ENCODE measurements at places on chromosomes 13 and 19. TPM values are rescaled to one million over a fixed set of nuclear protein-coding genes. Genes with fewer than 3 reads are reported as not detected.

TUBA3C gene
- not detected for total RNA-seq

ZNF69 gene
- total RNA-seq: 17.3 TPM

ZNF577 gene
- total RNA-seq: 8.7 TPM

OR10H1 gene
- total RNA-seq: not detected

ZNF418 gene
- total RNA-seq: 2.1 TPM

SWSAP1 gene
- 3.3 TPM for total RNA-seq

LILRB3 gene
- total RNA-seq: 3.5 TPM

KISS1R gene
- not detected for total RNA-seq

FCAR gene
- total RNA-seq: not detected

RAB3A gene
- 6.9 TPM for total RNA-seq

DNA sequence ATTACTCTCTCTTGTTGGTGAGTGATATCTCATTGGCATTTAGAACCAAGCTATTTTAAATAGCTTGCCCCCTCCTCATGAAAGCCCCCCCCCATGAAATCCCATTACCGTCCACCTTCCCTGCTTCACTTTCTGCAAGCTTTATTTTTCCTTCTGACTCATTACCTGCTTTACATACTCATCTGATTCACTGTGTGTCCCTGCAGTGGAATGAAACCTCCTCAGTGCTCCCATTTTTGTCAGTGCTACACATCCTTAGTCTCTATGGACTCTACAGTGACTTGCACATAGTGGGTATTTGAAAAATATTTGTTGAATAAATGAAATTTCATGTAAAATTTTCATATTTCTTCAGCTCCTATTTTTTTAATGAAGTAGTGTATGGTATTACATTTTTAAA, 62.3 kb downstream of the DOCK9 start:
- DNase-seq: no peak

DNA sequence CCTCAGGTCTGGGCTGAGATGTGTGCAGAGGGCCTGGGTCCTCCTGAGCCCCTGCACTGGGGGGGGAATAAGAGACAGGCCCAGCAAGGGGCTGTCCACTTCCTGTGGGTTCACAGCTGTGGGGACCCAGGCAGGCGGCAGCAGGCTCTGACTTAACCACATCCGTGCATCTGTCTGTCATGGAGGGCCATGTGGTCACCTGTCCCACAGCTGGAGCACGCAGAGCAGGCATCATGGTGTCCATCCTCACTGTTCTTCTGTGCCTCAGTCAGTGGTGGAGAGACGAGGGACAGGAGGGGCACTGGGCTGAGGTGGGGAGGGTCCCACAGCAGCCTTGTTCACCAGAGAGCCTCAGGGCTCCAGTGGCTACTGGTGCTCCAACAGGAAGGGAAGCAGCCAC, 16.3 kb upstream of the KIR3DL3 start:
- DNase-seq: peak; percentile 8

GRCh38 chr19:31356587-31357314, 7.5 kb upstream of the TSHZ3 start:
- peak; percentile 49 for DNase-seq

DNA sequence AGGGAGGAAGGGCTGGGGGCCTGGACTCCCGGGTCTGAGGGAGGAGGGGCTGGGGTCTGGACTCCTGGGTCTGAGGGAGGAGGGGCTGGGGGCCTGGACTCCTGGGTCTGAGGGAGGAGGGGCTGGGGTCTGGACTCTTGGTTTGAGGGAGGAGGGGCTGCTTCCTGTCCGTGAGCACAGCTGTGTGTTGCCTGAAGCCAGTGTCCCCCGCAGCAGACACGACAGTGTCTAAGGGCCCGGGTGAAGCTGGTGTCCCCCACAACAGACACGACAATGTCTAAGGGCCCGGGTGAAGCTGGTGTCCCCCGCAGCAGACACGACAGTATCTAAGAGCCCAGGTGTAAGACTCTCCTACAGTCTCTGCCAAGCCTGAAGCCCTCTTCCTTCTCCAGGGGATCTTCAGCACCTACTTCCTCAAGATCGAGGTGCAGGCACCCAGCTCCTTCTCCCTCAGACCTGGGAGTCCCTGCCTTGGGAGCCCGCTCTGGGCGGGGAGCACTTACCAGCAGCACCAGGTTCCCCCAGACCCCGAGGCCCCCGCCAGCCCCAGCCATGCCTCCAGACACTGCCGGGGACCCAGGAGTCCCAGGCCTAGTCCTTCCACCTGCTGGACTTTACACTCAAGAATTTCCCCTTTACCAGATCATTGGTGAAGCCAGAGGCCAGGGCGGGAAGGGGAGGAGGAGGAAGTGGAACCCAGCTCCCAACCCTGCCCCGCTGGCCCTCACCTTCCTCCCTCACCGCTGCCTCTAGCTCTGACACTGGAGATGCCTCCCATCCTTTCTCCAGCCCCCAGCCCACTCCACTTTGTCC, at the start of gene PTPRH:
TSS of gene PTPRH (minus strand) at position 622 of the 813 bp plus-strand sequence. CDS start at position 554, 68 bp downstream.
- peak; percentile 79 for DNase-seq

DNA sequence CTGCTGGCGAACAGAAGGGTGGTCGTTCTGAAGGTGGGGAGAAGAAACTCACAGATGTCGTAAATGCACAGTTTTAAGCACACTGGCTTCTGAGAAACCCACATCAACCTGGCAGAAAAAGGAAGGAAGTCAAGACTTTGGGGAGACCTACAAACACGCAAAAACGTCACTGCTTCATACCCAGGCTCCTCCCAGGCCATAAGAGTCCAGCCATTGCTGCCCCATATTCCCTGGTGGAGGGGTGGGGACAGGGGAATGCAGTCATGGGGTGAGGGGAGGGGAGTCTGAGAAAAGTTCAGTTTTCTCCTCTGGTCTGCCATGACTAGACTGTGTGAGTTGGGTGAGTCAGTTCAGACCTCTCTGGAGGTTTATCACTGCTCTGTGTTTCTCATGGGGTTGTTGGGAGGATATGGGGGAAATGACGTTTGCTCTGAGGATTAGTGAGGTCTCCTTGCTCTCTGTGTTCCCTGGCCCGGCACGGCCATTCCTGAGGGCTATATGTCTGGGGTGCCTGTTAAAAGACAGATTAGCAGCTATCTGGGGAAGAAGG, 139.0 kb downstream of the FLT1 start:
- no peak for DNase-seq

- no peak for DNase-seq
Measured at GRCh38 chr13:66189986-66190385, 1040.2 kb downstream of the PCDH9 start.

- peak; percentile 38 for DNase-seq
Measured at GRCh38 chr19:57664269-57665127, 4.2 kb upstream of the ZSCAN4 start.

DNA sequence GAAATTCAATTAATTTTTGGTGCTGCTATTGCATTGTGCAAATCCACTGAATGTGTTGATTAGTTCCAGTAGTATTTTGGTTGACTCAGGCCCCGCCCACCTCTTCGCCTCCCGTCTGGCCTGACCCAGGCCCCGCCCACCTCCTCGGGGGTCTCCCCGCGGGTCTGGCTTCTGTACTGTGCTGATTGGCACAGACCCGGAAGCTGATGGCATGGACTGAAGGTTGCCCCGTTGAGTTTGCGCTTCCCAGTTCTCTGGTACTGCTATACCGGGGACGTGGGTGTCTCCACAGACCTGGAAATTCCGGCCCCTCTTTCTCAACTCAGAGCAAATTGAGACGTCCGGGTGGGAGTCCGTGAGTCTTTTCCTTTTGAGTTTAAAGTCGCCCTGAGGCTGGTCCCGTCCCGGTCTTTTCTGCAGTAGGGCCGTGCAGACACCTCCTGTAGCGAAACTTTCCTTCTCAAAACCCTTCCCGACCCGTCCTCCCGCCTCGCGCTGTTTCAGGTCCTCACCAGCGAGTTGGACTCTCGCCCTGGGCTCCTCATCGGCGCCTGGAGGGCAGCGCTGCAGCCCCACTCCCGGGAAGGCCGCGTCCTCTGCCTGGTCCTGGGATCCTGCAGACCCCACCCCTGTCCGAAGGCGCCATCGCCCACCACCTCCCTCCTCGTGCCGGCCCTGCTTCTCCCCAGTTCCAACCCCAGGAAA, 14.8 kb downstream of the ZNF701 start:
- DNase-seq: no peak

- DNase-seq: peak; percentile 14
Measured at GRCh38 chr19:16627193-16627927, 644 bp downstream of the MED26 start.

DNA sequence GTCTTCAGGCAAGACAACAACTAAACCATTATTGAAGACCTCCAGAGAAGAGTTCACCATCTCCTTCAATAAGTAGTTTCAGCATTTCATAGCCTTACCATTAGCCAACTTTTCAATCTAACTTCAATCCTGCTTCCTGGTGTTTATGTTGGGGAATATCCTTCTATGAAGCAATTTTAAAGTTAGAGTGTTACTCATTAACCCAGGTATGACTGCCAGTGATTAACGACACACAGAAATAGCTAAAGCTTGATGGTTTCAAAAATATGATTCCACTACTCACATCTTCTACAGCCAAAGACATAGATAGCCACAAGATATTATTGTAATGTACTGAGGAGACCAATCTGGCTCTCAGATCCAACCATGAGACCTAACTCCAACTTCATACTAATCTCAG, 403.2 kb downstream of the EFNB2 start:
- no peak for DNase-seq

- peak; percentile 4 for DNase-seq
Measured at GRCh38 chr19:56942756-56943155, 102.2 kb upstream of the PEG3 start.

- DNase-seq: no peak
Measured at GRCh38 chr13:51589793-51590192, 5.5 kb downstream of the WDFY2 start.

DNA sequence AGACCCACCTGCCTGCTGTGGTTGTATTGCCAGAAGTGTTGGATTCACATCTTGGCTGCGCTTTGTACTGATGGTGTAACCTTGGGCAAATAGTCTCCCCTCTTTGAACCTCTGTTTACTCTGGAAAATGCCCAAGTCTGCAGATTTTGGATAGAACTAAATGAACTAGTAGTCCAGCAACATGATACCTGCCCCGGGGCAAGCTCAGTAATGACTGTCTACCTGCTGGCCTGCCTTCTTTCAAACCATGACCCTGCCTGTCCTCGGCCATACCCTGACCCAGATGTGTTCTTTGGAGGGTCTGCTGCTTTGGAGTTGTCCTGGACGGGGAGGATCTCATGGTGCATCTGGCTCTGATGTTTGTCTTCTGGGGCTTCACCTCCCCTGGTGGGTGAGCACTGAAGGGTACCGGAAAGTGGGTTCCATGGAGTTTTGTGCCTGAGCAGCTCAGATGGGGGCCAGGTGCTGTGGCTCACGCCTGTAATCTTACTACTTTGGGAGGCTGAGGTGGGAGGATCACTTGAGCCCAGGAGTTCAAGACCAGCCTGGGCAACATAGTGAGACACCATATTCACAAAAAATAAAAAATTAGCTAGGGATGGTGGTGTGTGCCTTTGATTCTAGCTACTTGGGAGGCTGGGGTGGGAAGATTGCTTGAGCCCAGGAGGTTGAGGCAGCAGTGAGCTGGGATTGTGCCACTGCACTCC, 59.5 kb downstream of the TNFRSF19 start:
- no peak for DNase-seq

DNA sequence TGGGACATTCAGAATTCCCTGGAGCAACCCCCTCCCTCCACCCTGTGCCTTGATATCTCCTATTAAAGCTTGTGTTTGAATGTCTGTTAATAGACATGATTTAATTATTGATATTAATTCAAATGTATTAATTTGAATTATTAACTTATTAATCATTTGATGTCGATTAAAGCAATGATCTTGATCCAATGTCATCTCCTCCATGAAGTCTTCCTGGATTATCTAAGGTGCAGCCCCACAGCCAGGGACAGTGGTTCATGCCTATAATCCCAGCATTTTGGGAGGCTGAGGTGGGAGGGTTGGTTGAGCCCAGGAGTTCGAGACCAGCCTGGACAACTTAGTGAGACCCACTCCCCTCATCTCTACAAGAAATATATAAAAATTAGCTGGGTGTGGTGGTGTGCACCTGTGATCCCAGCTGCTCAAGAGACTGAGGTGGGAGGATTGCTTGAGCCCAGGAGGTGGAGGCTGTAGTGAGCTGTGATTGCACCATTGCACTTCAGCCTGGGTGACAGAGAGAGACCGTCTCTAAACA, 9.6 kb downstream of the FEM1A start:
- DNase-seq: no peak

DNA sequence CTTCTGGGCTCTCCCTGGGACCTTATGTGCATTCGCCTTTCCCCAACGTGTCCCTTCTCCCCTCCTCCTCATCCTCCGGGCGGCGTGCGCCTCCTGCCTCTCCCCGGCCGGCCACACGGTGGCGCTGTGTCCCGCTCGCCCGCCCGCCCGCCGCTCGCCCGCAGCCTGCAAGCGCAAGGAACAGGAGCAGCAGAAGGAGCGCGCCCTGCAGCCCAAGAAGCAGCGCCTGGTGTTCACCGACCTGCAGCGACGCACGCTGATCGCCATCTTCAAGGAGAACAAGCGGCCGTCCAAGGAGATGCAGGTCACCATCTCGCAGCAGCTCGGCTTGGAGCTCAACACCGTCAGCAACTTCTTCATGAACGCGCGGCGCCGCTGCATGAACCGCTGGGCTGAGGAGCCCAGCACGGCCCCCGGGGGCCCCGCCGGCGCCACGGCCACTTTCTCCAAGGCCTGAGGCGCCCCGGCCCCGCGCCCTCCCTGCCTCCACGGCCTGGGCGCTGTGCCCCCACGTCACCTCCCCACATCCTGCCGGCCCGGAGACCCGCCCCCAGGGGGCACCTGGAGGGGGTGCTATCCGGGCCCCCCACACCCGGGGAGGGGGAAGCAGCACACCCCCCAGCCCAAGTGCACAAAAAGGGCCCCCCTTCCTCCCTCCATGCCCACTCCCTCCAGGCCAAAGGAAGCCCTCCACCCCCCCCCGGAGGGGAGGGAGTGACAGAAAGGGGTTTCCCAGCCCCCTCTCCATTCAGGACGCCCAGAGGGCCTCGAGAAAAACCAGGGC, 21.9 kb downstream of the ONECUT3 start:
- DNase-seq: no peak

GRCh38 chr19:27868007-27868406, 1344.9 kb downstream of the UQCRFS1 start:
- DNase-seq: no peak

- no peak for DNase-seq
Measured at GRCh38 chr13:98780451-98780850, 28.0 kb upstream of the SLC15A1 start.

DNA sequence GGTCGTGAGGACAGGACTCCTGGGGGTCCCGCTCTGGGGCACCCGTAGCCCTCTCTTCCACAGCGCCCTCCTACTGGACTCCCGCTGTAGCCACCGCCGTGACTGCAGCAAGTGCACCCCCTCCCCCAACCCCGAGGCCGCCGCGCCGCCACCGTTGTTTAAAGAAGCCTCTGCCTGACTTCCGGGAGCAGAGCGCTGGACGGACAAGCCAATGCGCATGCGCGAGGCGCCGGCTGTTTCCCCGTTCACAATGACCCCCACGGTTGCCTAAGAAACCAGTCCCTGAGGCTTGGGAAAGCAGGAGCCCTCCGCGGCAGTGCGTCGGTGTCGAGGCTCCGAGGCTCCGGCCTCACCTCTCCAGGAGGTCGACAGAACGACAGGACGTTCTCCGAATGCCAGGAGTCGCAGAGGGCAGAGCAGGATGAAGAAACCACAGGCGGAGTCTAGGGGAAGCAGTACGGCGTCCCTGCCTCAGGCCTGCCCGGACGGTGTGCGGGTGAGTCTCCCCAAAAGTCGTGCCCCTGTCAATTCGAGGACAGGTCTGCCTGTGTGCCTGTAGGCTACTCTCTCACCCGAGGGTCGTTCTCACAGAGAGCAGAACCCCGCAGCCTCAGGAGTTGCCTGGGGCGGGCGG, 70.5 kb upstream of the ZNF420 start:
- no peak for DNase-seq
